ENCODE measurements at places on chromosomes 7 and 10.
A peak's percentile ranks its signal among the peaks of the same experiment; 100 is the strongest.

DNA sequence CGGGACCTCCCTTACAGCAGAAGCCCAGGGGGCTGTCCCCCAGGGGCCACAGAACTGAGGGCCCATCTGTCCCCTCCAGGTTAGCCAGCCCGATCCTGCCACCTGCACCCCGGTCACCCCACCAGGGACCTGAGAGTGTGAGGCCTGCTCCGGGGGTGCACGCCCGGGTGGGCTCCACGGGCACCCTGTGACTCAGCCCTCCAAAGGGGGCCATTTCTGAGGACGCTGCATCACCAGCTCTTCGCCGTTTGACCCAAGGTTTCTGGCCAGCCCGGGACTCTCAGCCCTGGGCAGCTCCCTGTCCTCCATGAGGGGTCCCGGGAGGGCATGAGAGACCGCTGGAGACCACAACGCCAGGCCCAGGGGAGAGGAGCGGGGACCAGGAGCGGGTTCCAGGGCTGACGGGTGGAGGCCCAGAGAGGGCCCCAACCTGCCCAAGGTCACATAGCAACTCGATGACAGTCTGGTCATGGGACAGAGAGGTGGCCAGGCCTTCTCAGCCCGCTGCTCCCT, 79.3 kb downstream of the ELFN1 start:
- no peak for DNase-seq

DNA sequence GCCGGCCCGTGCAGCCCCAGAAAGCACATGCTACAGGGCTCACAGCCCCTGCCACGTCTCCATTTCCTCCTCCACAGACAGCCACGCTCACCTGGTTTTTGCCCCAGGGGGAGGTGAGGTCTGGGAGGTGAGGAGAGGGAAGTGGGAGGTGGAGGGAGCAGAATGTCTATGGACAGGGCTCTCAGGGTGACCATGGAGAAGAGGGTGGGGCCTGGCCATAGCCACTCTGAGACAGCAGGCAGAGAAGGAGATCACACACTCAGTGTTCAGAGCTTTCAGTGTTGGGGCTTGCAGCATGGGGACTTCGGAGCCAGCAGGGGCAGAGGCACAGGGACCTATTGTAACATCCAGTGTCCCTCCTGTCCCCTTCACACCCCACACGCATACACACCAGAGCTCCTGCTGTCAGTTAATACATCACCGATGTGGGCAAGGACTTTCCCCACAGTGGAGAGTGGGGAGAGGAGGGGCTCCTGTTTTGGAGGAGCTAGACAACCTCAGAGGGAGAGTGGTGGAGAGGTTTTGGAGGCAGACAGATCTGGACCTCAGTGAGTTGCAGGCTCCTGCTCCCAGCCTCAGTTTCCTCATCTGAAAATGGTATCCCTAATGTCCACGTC, 14.4 kb downstream of the WDFY4 start:
- DNase-seq = no peak

DNA sequence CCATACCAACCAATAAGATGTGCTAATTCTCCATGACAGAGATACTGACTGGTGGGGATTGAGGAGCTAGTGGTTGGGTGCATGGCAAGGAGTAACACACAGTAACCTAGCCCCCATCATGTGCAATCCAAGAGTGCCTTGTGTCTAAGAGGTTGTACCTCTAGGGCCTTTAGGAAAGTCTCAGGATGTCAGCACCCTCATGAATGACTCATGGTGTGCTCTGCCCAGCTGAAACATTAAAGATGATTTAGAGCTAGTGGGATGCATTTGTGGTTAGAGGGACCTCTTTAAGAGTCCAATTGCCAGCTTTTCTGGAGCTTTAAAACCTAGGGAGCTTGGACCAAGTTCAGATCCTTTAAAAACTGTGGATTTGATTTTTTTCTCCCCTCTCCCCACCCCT, 181.1 kb downstream of the HERPUD2 start:
- no peak for DNase-seq

GRCh38 chr7:142320883-142321282, 63.0 kb upstream of the PRSS58 start:
- no peak for DNase-seq

DNA sequence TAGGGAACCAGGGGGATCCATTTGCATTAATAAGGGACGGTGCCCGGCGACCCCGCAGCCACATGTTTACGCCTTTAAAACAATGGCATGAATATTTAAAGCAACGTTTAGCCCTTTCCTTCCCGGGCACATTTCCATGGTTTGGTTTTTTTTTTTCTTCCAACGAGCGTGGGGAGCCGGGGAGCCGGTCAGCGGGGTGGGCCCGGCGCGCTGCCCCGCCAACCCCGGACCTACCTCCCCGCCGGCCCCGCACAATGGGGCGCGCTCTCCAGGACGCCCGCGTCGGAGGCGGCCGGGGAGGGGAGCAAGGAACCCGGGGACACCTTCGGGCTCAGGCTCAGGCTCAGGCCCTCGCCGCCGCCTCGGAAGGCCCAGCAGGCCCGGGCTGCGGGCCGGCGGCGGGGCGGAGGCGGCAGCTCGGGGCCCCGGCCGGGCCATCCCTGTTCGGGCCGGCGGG, 1.0 kb downstream of the SEPHS1 start:
- no peak for DNase-seq

GRCh38 chr10:86535132-86535882, 13.7 kb upstream of the WAPL start:
- peak; percentile 82 for DNase-seq

GRCh38 chr7:151597541-151598444, 78.1 kb upstream of the RHEB start:
- peak; percentile 27 for DNase-seq

GRCh38 chr10:21181451-21181850, 284.3 kb upstream of the NEBL start:
- DNase-seq = no peak

DNA sequence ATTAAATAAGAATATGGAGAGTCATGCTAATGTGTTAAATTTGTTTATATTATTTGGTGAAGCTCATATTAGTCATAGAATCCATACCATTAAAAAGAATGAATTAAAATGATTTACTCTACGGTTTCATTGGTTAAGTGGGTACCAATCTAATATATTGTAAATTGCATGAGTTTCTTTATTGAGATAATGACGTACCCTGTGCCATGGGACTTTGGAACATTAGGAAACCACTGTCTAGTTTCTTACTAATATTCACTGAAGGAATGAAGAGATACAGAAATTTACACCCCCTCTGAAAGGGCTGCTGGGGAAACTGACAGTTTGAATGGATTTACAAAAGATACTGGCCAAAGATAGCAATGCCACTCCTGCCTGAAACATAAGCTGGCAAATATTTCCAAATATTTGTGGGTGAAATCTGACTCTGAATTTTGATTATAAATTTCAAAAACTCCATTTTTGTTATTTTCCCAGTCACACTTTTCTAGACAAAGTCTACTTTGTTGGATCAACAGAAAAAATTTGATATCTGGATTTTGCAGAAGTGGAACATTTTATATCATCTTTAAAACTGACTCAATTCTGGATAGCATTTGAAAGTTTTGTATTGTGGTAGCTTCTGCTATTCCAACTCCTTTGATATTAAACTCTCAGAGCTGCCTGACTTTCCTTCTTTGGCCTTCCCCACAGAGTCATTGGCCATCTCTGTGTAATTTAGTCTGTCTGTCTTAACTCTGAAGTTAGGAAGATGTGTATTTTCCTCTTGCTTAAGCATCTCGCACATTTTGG, 22.3 kb downstream of the MDFIC start:
- DNase-seq = no peak

GRCh38 chr10:19488592-19489280, 327.5 kb upstream of the PLXDC2 start:
- DNase-seq = no peak

All from LoVo (cell line).